ENCODE measurements at places on chromosomes 12 and 14.

DNA sequence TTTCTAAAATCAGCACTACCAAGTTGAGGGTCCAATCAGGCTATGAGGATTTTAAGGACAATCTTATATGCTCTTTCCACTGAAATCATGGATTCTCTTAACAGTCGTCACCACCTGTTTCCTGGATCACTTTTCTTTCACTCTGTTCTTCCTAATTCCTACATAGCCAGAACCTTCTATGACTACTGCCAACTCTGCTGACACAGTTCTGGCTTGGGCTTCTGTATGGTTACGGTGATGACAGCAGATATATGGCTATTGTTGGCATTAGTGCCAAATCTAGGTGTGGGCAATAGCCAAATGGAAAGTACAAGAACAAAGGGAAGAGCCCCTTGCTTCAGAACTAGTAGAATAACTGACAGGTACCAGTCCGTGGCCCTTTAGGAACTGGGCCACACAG lies 124.0 kb downstream of the ARID2 start:
- DNase-seq, result no peak

- DNase-seq, result no peak
Measured at GRCh38 chr14:39025250-39025809, 77.7 kb downstream of the SEC23A start.

GRCh38 chr14:28704153-28704552 lies 62.4 kb upstream of the FOXG1 start:
- no peak for DNase-seq

- no peak for DNase-seq
Measured at GRCh38 chr12:120814203-120814902, 88.7 kb downstream of the ACADS start.

DNA sequence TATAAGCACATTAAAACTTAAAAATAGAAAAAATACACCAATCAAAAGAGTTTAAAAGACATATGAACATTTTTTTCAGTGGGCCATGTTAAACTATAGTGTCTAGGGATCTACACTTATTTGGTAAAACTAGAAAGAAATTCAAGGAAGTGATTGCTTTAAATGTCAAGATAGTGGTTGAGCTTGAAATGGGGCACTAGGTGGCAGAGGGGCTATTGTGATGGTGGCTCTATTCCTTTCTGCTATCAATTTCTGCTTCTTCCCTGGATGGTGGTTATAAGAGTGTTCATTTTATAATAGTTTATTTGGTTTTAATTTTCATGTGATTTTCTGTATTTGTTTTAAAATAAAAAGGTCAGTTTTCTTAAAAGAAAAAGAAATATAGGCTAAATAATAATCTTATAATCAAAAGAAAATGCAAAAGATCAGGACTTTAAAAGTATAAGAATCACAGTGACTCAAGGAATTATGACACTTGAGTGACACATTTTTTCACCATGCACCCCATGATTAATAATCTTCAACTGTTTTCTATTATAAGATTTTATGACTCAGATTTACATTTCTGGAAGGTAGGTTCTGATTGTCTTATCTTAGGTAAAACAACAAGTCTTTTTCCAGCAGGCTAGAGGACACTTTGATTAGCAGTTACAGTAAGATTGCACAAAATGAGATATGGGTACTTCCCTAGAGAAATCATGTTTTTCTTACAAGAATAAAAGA lies 137.5 kb downstream of the FSCB start:
- DNase-seq, result no peak

DNA sequence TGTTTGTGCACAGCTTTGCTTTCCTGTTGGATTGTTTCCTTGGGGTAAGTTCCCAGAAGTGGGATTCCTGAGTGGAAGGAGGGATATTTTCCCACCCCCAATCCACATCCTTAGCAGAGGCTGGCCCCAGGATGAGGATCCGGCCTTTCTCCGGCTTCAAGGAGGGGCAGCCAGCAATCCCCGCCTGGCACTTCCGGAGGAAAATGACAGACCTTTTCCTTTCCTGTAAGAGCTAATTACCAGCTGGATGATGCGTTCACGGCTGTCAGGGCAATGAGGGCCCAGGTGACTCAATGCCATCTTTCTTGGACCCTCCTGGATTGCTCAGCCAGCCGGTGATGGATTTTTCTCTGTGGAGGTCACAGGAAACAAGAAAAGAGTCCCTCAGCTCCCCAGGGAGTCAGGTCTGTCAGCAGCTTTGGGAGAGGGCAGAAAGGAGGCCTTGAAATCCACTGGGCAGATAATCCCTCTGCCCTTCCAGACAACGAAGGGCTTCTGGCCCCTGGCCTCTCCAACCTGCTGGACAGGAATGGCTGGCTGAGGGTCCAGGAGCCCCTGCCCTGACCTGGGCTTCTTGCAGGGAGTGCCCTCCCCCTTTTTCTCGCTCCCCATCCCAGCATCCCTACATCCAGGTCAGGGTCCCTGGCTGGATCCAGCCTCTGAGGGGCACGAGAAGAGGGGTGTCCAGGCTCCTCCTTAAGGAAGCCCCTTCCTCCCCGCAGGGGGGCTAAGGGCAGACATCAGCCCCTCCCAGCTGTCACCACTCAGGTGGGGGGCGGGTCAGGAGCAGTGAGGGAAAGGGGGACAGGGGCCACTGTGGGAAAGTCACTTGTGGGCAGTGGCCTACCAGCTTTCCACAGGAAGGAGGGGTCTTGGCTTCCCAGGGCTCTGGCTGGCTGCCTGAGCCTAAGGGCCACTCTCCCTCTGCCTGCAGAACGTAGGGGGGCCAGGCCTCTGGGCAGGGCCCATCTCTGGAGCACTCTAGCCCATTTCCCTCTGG lies 16.1 kb upstream of the CCDC85C start:
- DNase-seq, result no peak

All from CD4-positive, alpha-beta T cell treated with Interleukin-4 for 1 hour (primary cell).